HCT116 (cell line): ENCODE measurements at places on chromosomes 16 and 17.

DNA sequence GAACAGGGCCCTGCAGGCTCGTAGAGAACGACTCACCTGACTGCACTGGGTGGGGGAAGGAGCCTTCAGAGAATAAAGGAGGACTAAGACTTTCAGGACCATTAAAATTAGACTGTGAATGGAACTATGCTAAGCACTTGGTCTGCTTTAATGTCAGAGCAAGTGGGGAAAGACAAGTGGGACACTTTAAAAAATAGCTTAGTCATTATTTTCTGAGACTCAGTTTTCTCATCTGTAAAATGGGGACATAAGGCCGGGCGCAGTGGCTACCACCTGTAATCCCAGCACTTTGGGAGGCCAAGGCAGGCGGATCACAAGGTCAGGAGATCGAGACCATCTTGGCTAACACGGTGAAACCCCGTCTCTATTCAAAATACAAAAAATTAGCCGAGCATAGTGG lies 19.3 kb upstream of the BCO1 start:
- no peaks in the 10 kb centered on the region for H3K36me3 ChIP-seq
- no peak overlapping the region for H3K4me3 ChIP-seq
- DNase-seq = no peak
- peaks cover 16% of the 10 kb centered on the region; the same call in 1 of the 2 replicates for H3K4me1 ChIP-seq

DNA sequence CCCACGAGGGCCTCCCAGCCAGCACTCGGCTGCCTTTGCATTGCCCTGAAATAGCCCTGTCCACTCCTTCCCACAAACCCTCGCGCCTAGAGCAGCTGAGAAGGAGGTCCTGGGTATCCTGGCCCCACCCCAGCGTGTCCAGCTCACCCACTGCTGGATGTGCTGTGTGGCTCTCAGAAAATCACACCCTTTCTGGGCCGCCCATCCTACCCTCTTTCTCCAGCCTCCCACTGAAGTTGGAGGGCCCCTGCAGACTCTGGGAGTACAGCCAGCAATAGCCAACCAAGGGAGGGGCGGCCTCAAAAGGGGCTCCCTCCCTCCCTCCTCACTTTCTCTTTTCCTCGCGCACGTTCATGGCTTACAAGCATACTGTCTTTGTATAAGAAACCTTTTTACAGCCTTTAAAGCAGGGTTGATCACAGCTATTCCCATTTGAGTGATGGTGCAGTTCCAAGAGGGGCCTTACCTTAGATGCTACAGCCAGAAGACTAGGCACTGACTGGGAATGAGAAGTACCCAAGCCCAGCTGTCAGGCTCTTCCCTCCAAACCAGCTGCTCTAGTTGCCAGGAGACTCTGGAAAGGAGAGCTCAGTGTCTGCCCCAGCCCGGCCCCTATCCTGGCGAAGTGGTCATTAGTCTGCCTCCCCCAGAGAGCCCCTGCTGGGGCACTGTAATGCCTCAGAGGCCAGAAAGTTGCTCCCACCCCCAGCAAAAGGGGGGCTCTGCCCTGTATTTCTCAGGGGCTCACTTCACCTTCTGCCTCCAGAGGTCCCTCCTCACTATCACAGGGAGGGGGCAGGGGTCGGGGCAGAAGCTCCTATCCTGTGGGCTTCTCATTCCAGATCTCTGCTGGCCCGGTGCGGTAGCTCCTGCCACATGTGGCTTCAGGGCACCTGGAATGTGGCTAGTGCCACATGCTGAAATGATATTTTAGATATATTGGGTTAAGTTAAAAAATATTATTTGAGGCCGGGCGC lies 38.1 kb downstream of the DCAKD start:
- no peaks in the 10 kb centered on the region for H3K27me3 ChIP-seq
- no peak for DNase-seq
- no peaks in the 10 kb centered on the region for H3K36me3 ChIP-seq
- peaks cover 7% of the 10 kb centered on the region for H3K4me1 ChIP-seq
- no peak overlapping the region for H3K4me3 ChIP-seq
- no peak overlapping the region for H3K27ac ChIP-seq

DNA sequence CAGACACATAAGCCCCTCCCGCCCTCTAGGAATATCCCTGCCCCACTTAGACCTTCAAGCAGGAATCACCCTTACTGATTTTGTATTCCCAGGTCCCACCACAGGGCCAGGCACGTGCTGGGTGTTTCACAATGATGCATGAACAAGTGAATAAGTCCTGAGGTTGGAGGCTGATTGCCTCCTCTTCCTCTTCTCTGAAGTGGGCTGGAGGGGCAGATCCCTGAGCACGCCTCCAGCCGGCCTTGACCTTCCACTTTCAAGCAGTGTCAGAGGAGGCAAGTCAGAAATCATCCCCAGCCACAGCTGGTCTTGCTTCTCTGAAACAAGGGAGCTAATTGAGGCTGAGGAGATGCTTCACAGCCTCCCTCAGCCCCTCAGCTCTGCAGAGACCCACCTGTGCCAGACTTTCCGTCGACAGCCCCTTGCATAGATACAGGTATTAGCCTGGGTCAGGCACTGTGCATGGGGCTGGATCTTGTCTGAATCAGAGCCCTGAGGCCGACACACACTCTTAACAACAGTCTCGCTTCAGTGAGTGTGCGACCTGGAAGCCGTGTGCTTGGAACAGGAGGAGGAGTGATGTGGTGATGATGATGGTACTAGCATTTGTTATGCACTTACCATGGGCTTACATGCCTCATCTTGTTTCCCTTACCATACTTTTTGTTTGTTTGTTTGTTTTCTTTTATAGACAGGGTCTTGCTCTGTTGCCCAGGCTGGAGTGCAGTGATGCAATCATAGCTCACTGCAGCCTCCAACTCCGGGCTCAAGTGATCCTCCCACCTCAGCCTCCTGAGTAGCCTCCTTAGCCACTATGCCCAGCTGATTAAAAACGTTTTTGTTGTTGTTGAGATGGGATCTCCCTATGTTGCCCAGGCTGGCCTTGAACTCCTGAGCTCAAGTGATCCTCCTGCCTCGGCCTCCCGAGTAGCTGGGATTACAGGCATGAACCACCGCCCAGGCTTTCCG lies 15.0 kb downstream of the MRM1 start:
- H3K27ac ChIP-seq = no peak overlapping the region
- H3K27me3 ChIP-seq = no peaks in the 10 kb centered on the region
- no peaks in the 10 kb centered on the region for H3K36me3 ChIP-seq
- DNase-seq = no peak

- H3K27me3 ChIP-seq = no peaks in the 10 kb centered on the region
- H3K4me3 ChIP-seq = no peak overlapping the region
Measured at GRCh38 chr16:83143788-83144187, 517.0 kb downstream of the CDH13 start.

DNA sequence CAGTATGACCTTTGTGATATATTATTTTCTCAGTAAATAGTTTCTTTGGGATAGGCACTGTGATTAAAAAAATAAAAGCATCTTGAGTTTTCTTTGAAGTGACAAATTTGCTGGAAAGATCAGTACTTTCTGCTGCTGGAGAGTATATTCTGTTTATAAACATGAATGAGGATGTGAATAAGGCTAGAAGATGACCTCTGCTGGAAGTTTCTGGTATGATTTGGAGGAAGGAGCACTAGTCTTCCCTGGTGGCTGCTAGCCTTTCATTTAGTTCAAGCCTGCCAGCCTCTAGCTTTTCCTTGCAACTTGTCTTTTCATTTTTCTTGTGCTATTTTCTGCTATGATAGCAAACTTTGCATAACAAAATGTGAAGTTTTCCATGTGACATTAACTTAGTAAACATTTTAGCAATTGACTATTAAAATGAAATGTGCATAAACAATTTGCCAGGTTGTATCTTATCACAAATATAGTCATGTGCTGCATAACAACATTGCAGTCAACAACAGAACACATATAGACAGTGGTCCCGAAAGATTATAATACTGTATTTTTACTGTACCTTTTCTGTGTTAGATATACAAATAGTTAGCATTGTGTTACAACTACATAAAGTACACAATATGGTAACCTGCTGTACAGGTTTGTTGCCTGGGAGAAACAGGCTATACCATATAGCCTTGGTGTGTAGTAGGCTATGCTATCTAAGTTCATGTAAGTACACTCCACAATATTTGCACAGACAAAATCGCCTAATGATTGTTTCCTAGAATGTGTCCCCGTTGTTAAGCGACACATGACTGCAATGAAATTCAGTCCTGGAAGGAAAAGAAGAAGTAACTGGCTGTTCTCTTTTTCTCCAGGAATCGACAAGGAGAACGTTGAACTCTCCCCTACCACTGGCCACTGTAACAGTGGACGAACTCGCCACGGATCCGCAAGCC lies 18.1 kb upstream of the RAB11FIP4 start:
- peak; percentile 8 for DNase-seq
- no peak overlapping the region for H3K4me3 ChIP-seq
- H3K27me3 ChIP-seq = no peaks in the 10 kb centered on the region

GRCh38 chr16:87380881-87381280 lies 2.7 kb downstream of the FBXO31 start:
- no peak overlapping the region for H3K27ac ChIP-seq
- no peaks in the 10 kb centered on the region for H3K27me3 ChIP-seq
- H3K4me3 ChIP-seq = no peak overlapping the region
- DNase-seq = no peak
- H3K4me1 ChIP-seq = peaks cover 42% of the 10 kb centered on the region

- H3K27ac ChIP-seq = no peak overlapping the region
- no peaks in the 10 kb centered on the region for H3K4me1 ChIP-seq
- no peak overlapping the region for H3K4me3 ChIP-seq
- no peaks in the 10 kb centered on the region for H3K27me3 ChIP-seq
Measured at GRCh38 chr16:78830599-78830998, 731.1 kb downstream of the WWOX start.

- peaks cover 23% of the 10 kb centered on the region; the same call in 1 of the 2 replicates for H3K36me3 ChIP-seq
- no peak for DNase-seq
- H3K4me3 ChIP-seq = no peak overlapping the region
- no peaks in the 10 kb centered on the region for H3K27me3 ChIP-seq
- H3K4me1 ChIP-seq = peaks cover 6% of the 10 kb centered on the region; the same call in 1 of the 2 replicates
Measured at GRCh38 chr17:77101521-77102410, 39.0 kb upstream of the SEC14L1 start.

- no peak for DNase-seq
- peaks cover 10% of the 10 kb centered on the region; the same call in 1 of the 2 replicates for H3K27me3 ChIP-seq
- no peak overlapping the region for H3K4me3 ChIP-seq
- H3K4me1 ChIP-seq = no peaks in the 10 kb centered on the region
Measured at GRCh38 chr17:10798332-10798749, 5.6 kb downstream of the TMEM238L start.
